NCI-H2081 treated with DMSO at 0.1 percent for 48 hours (cell line): ENCODE measurements at places on chromosomes 5 and 9.
A peak's percentile ranks its signal among the peaks of the same experiment; 100 is the strongest.

- no peak for DNase-seq
Measured at GRCh38 chr9:18331310-18331684, 142.7 kb upstream of the ADAMTSL1 start.

- no peak for DNase-seq
Measured at GRCh38 chr9:10806868-10807267, 194.1 kb upstream of the PTPRD start.

GRCh38 chr9:71692337-71692736 is 76.0 kb downstream of the CEMIP2 start:
- no peak for DNase-seq

DNA sequence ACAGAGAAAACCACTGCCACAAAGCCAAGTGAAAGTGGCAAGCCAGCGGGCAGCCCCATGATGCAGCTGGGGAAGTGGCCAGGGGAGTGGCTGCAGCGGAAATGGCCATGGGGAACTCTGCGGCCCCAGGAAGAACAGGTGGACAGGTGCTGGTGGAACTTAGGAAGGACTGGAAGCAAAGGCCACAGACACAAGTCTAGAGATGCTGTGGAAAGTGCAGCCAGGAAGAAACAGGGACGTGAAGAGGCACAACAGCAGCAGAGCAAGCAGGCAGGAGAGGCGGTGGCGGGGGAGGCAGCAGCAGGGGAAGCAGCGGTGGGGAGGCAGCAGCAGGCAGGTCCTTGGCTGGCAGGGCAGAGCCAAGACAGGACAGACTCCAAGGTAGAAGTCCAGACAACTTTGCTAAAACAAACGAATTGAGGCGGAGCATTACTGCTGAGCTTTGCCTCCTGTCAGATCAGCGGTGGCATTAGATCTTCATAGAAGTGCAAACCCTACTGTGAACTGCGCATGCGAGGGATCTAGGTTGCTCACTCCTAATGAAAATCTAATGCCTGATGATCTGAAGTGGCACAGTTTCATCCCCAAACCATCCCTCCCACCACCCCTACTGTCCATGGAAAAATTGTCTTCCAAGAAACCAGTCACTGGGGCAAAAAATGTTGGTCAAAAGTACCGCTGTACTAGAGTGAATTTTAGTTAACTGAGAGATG is 11.8 kb downstream of the SURF6 start:
- DNase-seq, result no peak

GRCh38 chr9:104795082-104795481 is 31.2 kb downstream of the NIPSNAP3B start:
- no peak for DNase-seq

DNA sequence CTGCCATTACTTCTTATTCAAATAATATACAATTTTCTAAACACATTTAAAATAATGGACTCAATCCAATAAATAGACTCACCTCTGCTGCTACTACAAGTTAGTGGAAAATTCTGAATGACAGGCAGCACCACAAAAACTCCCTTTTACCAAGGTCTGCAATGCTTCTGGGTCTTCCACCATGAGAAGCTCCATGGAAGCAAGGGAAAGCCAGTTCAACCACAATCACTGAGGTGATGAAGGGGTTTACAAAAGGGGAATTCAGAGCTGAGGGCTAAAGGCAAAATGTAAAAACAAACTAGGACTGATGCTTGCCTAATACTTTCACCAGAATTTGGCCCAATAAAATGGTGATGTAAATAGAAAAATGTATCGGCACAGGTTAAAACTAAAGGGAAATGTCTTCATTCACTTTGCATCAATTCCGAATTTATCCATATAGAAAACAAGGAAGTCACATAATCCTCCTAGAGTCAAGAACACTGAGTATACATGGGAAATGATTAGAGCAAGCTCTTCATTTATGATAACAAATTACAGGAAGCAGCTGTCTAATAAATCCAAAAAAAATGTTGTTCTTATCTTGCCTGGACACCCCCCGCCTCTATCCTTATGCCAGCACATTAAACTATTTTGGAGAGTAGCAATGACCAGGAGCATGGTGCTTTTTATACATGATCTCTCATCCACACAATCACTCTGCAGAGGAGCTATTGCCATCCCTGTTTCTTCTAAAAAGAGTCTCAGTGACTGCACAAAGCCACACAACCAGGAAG is 66.3 kb upstream of the NFIB start:
- DNase-seq, result no peak

DNA sequence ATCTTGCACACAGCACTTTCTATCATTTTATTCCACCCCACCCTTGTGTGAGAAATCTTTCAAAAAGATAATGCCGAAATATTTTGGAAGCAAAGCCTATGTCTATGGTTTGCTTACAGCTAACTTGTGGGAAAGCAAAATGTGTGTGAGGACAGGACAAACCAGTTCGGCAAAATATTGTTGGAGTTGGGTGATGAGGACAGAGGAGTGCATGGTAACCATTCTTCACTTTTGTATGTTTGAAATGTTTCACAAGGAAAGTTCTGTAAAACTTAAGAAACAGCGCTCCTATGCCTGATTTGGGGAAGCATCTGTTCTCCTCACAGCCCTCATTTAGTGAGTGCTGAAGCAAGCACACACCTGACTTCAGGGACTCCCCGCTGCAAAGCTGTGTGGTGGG is 62.0 kb upstream of the RNF130 start:
- no peak for DNase-seq

DNA sequence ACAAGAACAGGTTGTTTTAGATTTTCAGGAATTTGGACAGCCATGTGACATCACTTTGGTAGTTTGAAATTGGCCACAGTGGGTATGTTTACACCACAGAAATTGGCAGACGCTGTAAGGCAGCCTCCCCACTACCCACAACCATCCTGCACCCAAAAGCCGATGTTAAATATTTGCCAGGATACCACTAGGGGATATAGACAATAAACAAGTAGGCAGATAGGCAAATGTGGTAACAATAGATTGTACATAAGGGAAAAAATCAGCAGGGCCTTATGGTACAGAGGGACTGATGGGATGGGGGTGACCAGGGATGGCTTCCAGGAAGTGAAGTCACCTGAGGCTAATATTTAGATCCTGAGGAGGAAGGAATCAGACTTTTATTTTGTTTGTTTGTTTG is 31.1 kb upstream of the DUSP1 start:
- no peak for DNase-seq

DNA sequence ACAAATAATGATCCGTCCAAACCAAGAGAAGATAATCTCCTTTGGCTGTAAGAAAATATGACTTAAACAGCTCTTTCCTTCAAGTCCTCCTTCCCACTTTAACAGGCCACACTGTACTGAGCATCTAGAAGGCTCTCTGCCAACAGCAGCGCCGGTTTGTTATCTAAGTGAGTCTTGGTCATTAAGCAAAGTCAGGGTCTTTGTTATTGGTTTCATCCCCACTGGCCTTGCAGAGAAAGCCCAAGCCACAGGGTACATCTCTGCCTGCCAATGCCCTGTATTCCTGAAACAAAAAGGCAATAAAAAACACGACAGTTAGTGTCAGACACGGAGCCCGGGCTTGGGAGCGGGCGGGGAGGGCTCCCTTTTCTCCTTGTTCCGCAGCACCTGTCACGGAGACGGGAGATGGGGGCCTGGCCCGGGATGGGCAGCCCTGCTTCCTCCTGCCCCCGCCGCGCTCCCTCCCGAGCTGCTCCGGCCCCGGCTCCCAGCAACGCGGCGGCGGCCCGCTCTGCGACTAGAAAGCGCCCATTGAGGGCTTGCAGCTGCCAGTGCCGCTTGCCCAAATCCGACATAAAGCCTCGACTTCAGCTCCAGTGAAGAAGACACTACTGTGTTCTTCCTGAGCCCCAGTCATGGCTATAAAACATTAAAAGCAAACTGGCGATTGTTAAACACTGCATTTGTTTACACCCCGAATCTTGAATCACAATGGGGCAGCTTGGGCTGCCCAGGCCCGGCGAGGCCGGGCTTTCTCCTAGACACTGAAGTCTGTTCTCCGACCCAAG is 28.1 kb upstream of the PIK3R1 start:
- no peak for DNase-seq

- no peak for DNase-seq
Measured at GRCh38 chr9:113574441-113575262, 111.1 kb downstream of the RGS3 start.

- DNase-seq, result no peak
Measured at GRCh38 chr9:81628897-81629296, 60.5 kb downstream of the TLE1 start.

DNA sequence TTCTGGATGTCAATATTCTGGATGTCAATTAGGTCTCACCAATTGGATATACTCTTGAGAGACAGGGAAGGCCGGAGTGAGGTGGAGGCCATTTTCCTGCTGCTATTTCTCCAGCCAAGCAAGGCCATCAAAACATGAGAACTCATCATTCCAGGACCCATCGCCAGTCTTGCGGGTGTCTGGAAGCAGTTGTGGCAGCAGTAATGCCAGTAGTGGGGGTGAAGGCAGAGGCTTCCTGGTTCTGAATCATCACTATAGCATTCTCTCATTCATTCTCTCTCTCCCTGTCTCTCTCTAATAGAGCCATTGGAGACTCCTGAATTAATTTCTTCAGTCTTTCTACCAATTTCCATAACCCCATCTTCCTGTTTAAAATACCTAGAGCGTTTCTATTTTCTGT is 71.8 kb downstream of the EGFLAM start:
- DNase-seq, result no peak

DNA sequence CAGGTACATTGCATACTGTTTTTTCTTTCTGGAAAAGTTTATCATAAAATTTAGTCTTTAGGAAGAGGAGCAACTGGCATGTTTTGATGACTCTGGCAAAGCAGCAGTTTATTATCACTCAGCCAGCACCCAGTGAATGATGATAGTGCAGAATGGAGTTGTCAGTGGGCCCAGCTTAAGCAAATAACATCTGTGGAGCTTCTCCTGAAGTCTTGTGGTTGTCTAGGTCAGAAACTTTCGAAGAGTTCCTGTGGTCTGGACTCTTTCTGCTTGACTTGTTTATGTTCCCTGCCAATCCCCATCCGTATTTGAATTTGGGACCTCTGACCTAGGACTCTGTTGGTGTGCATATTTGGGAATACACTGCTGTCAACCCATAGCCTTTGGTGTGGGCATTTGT is 38.1 kb upstream of the C5orf47 start:
- no peak for DNase-seq

GRCh38 chr5:141603923-141604717 is 14.7 kb downstream of the DIAPH1 start:
- DNase-seq, result no peak

GRCh38 chr9:4936823-4937222 is 48.2 kb upstream of the JAK2 start:
- no peak for DNase-seq

GRCh38 chr5:56326116-56326515 is 93.0 kb upstream of the ANKRD55 start:
- DNase-seq, result no peak

DNA sequence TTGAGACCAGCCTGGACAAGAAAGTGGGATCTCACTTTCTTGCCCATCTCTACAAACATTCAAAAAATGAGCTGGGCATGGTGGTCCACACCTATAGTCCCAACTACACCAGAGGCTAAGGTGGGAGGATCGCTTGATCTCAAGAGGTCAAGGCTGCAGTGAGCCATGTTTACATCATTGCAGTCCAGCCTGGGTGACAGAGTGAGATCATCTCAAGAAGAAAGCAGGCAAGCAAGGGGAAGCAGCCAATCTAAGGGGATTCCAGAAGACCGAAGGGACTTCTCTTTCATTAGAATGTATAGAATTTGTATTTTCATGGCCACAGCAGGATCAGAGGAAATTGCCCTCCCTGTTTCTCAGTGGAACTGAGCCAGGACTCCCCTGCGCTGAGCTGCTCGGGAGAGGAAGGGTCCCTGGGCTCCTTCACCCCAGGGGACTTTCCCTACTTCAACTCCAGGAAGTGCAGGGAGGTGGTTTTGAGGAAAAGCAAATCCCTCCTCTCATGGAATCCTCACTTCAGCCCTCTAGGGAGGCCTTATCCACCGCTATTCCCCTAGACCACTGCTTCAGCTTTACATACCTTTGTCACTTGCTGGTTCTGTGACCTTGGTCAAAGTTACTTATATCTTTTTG is 12.1 kb downstream of the WWC1 start:
- DNase-seq, result no peak

GRCh38 chr9:4146293-4146692 is 153.6 kb downstream of the GLIS3 start:
- DNase-seq, result no peak

- no peak for DNase-seq
Measured at GRCh38 chr5:68147659-68148058, 67.9 kb upstream of the PIK3R1 start.

GRCh38 chr5:54517512-54518145 is at the start of gene SNX18:
Gene SNX18, plus strand, starts transcription at chr5:54517759. Its CDS starts 194 bp downstream, at chr5:54517953.
- peak; percentile 21 for DNase-seq

DNA sequence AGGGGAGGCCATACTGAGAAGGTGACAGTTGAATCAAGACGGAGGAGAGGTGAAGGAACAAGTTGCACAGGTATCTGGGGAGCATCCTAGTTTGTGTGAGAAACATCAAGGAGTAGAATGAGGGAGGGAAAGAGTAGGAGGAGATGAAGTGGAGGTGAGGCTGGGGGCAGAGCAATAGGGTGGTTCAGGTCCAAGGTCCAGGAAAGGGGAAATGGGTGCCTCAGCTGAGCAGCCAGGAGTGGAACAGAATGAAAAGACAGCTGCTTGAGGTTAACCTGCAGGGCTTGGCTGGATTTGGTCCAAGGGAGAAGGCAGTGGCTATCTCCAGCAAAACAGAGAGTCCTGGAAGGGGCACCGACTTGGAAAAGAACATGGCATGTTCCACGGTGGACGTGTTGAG is 5.3 kb downstream of the SLC1A1 start:
- no peak for DNase-seq

DNA sequence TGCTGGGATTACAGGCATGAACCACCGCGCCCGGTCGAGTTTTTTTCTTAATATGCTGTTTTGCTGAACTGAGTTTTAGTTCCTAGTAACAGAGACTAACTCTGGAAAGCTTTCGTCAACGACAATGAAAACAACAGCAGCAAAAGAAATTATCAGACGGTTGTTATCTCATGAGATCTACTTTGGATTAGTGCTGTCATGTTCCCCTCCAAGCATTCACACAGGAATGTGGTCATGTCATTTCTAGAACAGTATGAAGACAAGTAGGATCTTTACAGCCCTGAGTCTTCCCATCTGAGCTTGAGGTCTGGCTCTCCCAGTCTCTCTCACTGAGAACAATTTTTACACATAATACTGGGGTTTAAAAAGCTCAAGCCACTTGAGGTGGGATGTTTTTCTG is 4.0 kb upstream of the ANKRD33B start:
- no peak for DNase-seq

DNA sequence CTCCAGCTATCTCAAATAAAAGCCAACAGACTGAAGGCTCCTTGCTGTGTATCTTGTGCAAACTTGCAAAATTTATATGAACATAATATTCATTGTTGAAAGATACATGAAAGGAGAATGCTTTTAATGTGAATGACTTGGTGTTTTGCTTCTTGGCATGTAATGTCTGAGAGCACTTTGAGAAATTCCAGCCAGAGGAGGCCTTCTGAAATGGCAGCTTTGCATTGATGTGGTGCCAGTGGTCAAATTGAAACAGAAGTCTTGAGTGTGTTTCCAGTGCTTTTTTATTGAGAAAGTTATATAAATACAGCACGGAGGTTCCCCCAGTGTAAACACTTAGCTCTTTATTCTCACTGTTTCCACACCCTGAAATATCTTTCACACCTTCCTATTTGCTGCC is 182.1 kb downstream of the ADCY2 start:
- no peak for DNase-seq
